EL (cell line): ENCODE measurements at places on chromosomes 1 and 21.

DNA sequence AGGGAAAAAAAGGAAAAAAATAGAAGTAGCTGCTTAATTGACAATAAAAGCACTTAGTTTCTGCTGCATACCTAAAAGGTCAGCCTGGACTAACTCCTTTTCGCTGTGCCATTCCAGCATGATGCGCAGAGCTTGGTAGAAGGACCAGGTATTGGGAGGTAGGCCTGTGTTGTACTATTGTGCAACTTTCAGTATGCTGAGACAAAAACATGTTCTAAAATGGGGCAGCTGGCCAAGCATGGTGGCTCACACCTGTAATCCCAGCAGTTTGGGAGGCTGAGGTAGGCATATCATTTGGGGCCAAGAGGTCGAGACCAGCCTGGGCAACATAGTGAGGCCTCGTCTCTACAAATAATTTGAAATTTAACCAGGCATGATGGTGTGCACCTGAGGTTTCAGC, 15.0 kb upstream of the SCCPDH start:
- DNase-seq: no peak

DNA sequence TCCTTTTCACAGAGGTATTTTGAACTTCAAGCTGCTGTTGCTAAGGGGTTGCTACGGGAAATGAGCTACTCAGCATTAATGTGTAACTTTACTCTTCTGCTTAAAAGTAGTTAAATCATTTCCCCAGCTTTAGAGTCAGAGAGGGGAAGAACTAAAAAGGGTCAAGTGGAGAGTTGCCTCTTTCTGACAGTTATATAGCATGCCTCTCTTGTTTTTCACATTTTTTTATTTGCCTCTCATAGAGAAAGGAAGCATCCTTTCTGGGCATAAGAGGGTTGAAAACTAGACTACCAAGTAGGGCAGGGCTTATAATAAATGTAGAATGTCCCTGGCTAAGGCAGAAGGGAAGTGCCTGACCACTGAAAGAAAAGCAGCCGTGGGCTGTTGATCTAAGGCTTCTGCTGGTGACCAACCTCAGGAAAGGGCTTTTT, 10.1 kb upstream of the ELAVL4 start:
- no peak for DNase-seq

GRCh38 chr1:39683591-39684312, 7.5 kb downstream of the HPCAL4 start:
- no peak for DNase-seq

GRCh38 chr1:116993286-116993685, 8.3 kb upstream of the CD101 start:
- no peak for DNase-seq

- DNase-seq: no peak
Measured at GRCh38 chr1:224045556-224045955, 68.4 kb upstream of the FBXO28 start.

- no peak for DNase-seq
Measured at GRCh38 chr21:24127651-24128050, 1479.6 kb downstream of the MRPL39 start.

DNA sequence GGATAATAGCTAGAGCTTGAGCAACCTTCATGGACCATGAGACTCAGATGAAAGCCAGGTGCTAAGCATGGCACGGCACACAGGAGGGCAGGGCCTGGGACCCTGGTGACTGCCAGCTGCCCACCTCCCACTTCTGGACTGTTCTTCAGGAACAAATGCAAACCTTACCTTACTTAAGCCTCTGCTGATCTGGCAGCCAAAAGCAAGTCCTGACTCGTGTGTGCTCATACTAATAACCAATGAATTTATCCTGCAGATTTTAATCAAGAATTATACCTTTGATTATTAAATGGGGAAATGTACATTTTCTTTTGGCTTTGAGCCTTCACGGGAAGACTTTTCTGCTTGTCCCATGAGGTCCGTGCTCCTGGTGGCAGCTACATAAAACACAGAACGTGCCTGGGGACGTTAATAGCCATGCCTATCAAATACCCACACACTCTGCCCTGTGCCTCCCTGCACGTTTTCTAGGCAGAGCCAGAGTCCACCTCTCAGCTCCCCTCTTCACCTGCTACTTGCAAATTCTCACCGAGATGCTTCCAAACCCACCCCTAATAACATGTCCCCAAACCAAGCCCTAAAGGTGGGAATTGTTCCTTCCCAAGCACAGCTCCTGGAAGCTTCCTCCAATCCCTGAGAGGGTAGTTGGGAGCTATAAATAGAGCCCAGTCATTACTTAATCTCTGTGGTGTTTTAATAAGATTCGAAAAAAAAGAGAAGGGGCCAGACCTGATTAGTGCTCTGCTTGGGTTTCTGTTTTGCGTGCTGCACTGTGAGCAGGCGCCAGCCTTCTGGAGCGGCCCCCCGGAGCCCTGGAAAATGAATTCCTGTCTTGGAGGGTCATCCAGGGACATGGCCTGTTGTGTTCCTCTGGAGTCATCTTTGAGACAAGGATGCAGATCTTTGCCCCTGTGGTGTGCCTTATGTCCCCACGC, 33.5 kb downstream of the SLC1A7 start:
- DNase-seq: peak; percentile 32

GRCh38 chr1:25033030-25033827, 103.2 kb upstream of the RUNX3 start:
- no peak for DNase-seq

DNA sequence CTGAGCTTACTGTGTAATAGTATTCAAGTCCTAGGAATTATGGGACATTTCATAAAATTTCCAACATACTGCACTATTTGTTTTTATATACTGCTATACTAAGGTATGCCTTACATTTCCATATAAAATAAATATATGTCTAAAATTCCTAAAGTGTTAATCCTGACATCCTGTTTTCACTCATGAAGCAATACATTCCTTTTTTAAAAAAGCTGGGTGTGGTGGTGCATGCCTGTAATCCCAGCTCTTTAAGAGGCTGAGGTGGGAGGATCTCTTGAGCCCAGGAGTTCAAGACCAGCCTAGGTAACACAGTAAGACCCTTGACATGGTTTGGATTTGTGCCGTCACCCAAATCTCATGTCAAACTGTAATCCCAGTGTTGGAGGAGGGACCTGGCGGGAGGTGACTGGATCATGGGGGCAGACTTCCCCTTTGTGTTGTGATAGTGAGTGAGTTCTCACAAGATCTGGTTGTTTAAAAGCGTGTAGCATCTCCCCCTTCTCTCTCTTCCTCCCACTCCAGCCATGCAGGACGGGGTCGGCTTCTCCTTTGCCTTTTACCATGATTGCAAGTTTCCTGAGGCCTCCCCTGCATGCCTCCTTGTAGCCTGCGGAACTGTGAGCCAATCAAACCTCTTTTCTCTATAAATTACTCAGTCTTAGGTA, 5.8 kb downstream of the CDC42BPA start:
- peak; percentile 44 for DNase-seq

DNA sequence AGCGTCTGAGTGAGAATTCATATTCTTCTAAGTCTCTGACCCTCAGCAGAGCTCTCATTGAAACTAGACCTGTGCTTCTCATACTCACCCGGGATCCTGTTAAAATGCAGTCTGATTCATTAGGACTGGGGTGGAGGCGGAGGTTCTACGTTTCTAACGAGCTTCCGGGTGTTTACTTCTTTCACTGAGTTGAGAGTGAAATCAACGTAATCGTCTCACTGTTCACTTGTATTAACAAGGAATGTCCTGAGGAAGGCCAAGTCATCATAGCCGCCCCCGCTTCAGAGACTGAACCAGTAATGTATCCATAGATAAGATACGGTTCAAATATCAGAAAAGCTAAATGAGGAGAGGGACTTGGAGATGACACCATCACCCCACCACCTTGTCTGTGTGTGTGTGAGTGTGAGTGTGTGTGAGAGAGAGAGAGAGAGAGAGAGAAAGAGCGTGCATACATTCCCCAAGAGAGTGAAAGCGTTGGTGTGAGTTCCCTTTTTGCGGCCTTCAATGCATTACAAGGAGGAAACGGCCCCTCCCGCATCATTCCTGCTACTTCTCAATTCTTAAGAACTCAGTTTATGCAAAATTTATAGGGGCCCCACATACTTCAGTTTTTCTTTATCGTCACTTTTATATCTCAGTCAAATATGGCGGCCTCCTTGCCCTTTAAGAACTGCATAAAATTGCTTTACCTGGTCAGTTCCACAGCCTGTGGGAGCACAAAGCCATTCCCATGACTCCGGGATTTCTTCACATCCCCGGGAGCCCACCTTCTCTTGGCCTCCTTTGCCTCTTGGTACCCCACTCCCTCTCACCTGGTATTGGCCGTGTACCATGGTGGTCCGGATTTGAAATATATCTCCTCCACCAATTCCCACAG, 19.8 kb downstream of the KMO start:
- DNase-seq: no peak

- no peak for DNase-seq
Measured at GRCh38 chr1:195026792-195027191, 1581.4 kb downstream of the KCNT2 start.

DNA sequence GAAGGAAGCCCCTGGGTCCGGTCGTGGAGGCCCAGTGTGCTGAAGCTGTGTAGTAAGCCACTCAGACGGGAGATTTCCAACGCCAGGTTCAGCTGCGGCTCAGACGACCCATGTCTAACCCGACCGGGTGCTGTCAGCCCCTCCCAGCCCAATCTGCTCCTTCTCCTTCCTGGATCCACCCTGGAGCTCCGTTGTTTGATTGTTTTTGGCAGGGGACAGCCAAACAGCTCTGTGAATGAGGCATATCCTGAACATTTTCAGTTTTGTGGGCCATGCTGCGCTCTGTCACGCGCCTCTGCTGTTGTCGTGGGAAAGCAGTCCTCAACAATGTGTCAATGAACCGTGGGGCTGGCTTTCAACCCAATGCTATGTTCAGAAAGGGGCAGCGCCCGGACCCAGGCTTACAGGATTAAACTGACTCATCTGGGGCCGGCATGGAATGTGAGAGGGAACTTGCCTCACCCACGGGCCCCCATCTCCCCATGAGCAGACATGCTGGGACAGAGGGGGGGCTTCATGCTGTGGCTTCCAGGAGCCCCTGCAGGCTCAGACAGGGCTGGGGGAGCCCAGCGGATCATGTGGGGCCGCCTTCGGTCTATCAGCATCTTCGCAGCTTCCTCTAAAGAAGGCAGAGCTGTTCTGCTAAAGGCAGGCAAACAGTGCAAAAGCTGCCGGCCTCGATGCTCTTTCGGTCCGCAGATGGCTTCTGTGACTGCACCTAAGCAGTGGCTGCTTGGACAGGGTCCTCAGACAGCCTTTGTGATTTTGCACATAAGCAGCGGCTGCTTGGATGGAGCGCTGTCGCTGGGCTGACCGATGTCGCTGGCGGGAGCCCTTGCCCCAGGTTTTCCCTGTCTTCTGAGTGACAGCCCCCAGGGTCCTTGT, 101.7 kb downstream of the RIPK4 start:
- peak; percentile 71 for DNase-seq

DNA sequence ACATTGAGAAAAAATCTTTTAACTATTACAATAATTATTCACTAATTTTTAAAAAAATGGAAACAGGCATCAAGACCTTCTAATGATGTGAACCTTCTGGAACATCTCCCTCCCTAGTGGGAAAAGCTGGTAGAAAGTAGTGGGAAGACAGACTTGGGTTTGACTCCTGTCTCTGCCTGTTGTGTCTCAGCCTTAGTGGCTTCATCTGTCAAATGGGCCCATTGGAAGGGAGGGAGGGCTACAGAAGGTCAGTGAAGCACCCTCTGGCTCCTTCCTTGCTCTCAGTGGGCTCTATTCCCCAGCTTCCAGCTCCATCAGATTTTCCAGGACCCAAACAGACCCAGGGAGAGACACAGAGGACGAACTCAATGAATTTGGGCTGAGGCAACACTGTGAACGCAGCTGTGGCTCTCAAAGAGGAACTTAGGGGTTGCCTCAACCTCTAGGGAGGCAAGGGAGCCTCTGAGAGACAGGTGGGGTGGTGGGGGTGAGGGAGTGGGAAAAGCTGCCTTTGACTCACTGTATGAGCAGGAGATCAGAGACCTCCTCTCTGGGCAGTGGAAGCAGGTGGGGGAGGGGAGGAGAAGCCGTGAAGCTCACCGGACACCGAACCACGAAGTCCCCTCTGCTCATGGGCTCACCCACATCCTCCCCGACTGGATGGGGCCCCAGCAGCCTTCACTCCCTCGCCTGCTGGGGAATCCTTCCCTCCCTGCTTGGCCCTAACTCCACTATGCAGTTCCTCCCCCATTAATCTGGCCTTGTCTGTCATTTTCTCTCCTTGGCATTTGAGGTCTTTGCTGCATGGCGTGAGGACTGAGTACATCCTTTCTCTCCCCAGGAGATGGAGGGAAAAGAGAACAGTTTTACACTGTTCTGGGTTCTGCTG, 4.5 kb downstream of the CNR2 start:
- DNase-seq: no peak

- no peak for DNase-seq
Measured at GRCh38 chr21:44407493-44407892, 47.8 kb upstream of the LRRC3 start.

GRCh38 chr1:180614730-180615129, 17.1 kb upstream of the XPR1 start:
- DNase-seq: no peak

GRCh38 chr1:232551386-232551785, 78.5 kb downstream of the SIPA1L2 start:
- DNase-seq: no peak

- no peak for DNase-seq
Measured at GRCh38 chr1:114355240-114355639, 155.8 kb downstream of the TRIM33 start.

DNA sequence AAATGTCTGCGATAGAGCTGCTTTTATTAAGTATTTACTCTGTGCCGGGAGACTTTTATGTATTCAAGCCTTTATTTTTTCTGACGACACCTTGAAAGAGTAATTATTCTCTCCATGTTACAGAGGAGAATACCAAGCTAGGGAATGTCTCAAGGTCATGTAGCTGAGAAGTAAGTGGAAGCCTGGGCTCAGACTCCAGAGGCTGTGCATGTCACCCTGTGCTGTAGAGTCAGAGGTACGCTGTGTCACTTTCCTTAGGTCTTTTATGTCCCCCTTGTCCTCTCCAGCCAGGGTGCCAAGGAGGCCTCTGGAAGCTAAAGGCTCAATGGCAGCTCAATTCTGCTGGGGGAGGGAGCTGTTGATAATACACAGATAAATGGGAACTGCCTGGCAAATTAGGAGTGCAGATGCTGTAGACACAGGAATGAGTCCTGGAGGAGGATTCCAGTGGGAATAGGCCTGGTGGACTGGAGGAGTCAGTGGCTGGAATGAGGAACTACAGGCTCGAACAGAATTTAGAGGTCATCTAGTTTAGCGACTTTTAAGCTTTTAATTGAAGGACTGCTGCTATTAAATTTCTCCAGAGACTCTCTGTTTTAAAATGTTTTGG, 9.3 kb upstream of the IL19 start:
- DNase-seq: no peak

DNA sequence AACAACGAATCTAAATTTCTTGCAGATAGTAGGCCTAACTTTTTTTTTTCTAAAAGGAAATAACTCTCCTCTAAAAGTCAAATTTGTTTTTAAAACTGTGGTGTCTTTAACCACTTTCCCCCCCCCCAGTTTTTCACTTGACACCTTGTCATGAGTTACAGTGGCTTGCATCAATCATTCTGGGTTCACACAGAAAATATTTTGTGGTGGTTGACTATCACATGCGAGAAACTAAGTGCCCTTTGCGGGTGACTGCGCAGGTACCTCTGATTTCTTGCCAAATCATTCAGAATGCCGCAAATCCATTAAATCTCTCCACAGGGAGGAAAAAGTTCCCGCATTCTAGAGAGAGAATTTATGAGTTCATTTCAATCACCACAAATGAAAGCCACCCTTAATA, 23.8 kb upstream of the SAMSN1 start:
- DNase-seq: no peak

GRCh38 chr1:176225479-176225875, 18.4 kb upstream of the COP1 start:
- DNase-seq: no peak
